Pulmonary artery endothelial cell (primary cell): ENCODE measurements at places on chromosomes 7 and 10. TPM values are rescaled to one million over a fixed set of nuclear protein-coding genes. Genes with fewer than 3 reads are reported as not detected.

TMEM213 gene
- not detected in 2 replicates for total RNA-seq

LIPJ gene
- 0.21 TPM in 1 of 2 replicates, not detected in the other for total RNA-seq

PSD gene
- total RNA-seq: 0.07 and 0.14 TPM in 2 replicates

TRIM4 gene
- total RNA-seq: 14.0 and 17.4 TPM in 2 replicates

LIPN gene
- not detected in 2 replicates for total RNA-seq

OR2A42 gene
- total RNA-seq: under 0.01 TPM in 1 of 2 replicates, not detected in the other

LHFPL3 gene
- not detected in 2 replicates for total RNA-seq

TASOR2 gene
- total RNA-seq: 65.3 and 88.2 TPM in 2 replicates

MBL2 gene
- not detected in 2 replicates for total RNA-seq

KCP gene
- 0.04 TPM in 1 of 2 replicates, not detected in the other for total RNA-seq

SPOCK2 gene
- total RNA-seq: 0.18 and 0.20 TPM in 2 replicates

MINDY3 gene
- total RNA-seq: 17.0 and 22.8 TPM in 2 replicates

GFRA1 gene
- 0.07 and 2.1 TPM in 2 replicates for total RNA-seq

METTL27 gene
- total RNA-seq: 0.99 and 1.0 TPM in 2 replicates

COL13A1 gene
- total RNA-seq: 33.6 and 68.0 TPM in 2 replicates

TMEM178B gene
- 0.07 TPM in 1 of 2 replicates, not detected in the other for total RNA-seq

PDE1C gene
- 0.11 and 0.13 TPM in 2 replicates for total RNA-seq

PRKG1 gene
- total RNA-seq: 1.3 TPM in 2 replicates

LRRN3 gene
- 0.04 TPM in 1 of 2 replicates, not detected in the other for total RNA-seq

MSMB gene
- total RNA-seq: not detected in 2 replicates

CNPY1 gene
- not detected in 2 replicates for total RNA-seq

STMP1 gene
- 6.6 and 8.0 TPM in 2 replicates for total RNA-seq

GJD4 gene
- total RNA-seq: not detected in 2 replicates

LRIT1 gene
- not detected in 2 replicates for total RNA-seq

HTR5A gene
- total RNA-seq: not detected in 2 replicates

CALCR gene
- total RNA-seq: not detected in 2 replicates

NOD1 gene
- total RNA-seq: 14.6 and 16.6 TPM in 2 replicates

COL1A2 gene
- 13.6 and 19.1 TPM in 2 replicates for total RNA-seq

PLCE1 gene
- total RNA-seq: 0.04 and 0.07 TPM in 2 replicates

C10orf90 gene
- not detected in 2 replicates for total RNA-seq

TMEM209 gene
- 8.3 and 10.2 TPM in 2 replicates for total RNA-seq

TYW1 gene
- total RNA-seq: 14.6 and 21.1 TPM in 2 replicates
